NCI-H187 treated with DMSO at 0.1 percent for 48 hours (cell line): ENCODE measurements at places on chromosomes 7 and 10.

GRCh38 chr10:27369880-27370279, 129.3 kb upstream of the ACBD5 start:
- no peak for DNase-seq

DNA sequence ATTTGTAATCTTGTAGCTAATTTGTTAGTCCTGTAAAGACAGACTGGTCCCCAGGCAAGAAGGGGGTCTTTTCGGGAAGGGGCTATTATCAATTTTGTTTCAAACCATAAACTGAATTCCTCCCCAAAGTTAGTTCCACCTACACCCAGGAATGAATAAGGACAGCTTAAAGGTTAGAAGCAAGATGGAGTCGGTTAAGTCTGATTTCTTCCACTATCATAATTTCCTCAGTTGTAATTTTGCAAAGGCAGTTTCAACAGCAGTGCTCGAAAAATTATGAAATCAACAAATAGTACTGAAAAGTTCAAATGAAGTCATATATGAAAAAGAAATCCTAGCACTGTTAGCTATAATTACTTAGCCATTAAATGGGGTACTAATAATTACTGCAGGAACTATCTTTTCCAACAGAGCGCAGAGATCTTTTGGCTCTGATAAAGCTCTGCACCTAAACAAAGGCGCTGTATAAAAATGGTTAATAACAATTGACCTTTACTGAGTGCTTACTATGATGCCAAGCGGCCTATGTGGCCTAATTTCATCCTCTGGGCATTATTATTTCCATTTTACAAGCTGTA, 756 bp upstream of the SEC24C start:
- DNase-seq, result no peak

- DNase-seq, result no peak
Measured at GRCh38 chr7:24732646-24733413, 24.4 kb downstream of the GSDME start.

DNA sequence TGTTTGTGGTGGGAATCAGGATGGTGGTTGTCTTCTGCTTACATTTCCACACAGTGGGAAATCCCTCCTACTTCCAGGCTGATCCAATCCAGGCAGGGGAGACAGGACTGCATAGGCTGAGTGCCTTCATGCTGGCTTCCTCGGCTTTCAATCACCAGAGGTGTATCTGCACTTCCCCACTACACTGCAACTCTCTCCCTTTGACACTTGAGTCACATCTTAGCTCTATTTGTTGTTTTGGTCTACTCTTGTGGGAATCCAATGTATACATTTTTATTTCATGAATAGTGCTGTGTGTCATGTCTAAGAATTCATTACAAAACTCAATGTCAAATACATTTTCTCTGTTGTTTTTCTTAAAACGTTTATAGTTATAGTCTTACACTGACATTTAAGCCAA, 735.6 kb downstream of the XPNPEP1 start:
- DNase-seq, result no peak

DNA sequence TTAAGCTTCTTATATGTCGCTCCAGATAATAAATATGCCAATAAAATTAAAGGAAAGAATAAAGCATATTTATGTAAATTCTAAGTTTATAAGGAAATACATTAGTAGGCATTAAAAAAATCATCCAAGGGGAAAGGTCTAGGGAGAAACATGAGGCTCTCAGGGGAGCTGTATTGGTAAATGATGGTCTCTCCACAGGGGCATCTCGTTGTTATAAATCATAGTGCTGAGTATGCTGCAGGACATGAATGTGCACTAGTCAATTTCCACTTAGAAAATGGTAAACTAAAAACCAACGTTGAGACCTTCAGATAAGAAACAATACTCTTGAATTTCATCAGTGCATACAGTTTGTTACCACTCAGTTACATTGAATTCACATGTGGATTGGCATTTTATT, 194.0 kb upstream of the AHR start:
- DNase-seq, result no peak

DNA sequence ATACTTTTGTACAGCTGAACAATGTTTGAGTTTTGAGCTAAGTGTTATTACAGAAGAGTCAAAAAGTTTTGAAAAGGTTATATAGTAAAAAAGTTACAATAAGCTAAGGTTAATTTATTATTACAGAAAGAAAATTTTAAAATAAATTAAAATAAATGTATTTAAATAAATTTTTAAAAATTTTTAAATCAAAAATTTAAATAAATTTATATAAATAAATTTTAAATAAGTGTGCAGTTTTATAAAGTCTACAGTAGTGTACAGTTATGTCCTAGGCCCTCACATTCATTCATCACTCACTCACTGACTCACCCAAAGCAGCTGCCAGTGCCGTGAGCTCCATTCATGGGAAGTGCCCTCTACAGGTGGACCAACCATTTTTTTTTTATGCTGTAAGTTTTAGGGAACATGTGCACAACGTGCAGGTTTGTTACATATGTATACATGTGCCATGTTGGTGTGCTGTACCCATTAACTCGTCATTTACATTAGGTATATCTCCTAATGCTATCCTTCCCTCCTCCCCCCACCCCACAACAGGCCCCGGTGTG, 462.9 kb upstream of the ZMIZ1 start:
- DNase-seq, result no peak

- DNase-seq, result no peak
Measured at GRCh38 chr10:132885451-132886210, 56.7 kb downstream of the CFAP46 start.

DNA sequence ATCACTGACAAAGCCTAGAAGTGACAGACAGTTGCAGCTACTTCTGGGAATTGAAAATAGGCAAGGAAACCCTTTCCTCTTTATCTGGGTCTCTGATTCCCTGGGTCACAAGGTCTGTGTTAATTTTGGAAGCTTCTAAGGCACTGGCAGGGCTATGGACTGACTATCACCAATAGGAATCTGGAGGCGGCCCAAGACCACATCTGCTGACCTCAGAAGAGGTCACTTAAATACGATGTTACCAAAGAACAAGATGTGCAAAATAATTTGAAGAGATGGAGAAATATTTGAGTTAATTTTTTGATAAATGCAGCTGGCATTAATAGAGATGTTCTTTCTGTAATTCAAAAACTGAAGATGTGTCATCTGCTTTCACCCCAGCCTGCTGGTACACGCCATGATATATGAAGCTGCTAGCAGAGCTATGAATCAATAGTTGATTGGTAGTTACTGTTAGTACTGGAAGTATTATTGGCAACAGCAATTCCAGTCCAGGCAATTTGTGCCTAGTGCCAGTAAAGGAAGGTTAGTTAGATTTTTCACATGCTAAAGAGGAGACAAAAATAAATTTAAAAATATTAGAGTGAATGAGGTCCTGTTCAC, 5.5 kb upstream of the STEAP4 start:
- no peak for DNase-seq

DNA sequence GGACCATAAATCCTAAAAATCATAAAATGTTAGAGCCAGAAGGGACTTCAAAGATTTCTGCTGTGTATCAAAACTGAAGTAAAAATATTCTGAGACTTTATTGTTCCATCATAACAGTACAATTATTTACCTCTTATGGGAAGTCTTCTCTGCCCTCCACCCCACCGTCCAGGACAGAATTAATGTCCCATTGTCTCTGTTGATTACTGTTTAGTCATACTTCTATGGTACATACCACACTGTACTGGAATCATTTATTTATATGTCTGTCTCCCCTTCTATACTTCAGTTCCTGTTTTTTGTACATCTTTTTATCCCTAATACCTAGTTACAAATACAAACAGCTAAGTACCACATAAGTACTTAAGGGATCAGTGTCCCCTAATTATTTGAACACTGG, 91.4 kb upstream of the CAPZA2 start:
- DNase-seq, result no peak

- DNase-seq, result no peak
Measured at GRCh38 chr10:112202561-112203241, 19.1 kb upstream of the GPAM start.

GRCh38 chr10:94224656-94225055, 138.1 kb downstream of the NOC3L start:
- DNase-seq, result no peak

GRCh38 chr10:79320820-79321493, 26.3 kb upstream of the PPIF start:
- DNase-seq, result no peak

DNA sequence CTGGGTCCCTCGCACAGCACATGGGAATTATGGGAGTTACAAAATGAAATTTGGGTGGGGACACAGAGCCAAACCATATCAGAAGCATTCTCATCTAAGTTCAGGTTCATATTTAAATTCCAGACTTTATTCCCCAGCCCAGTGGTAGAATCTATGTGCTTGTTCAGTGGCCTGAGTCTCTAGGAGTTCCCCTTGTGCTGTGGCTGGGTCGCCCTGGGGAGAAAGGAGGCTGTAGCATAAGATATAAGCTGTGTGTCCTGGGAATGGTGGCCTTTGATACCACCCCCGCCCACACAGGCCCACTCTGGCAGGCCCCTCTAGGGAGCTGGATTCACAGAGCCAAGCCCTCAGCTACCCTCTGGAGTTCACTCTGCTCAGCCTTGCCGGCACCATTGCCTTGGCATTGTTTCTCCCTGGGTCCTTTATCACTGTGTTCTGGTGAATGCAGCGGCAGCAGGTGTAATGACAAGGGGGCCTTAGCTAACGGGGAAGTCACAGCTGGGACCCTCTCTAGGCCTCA, 64.2 kb downstream of the MINDY4 start:
- DNase-seq, result no peak

DNA sequence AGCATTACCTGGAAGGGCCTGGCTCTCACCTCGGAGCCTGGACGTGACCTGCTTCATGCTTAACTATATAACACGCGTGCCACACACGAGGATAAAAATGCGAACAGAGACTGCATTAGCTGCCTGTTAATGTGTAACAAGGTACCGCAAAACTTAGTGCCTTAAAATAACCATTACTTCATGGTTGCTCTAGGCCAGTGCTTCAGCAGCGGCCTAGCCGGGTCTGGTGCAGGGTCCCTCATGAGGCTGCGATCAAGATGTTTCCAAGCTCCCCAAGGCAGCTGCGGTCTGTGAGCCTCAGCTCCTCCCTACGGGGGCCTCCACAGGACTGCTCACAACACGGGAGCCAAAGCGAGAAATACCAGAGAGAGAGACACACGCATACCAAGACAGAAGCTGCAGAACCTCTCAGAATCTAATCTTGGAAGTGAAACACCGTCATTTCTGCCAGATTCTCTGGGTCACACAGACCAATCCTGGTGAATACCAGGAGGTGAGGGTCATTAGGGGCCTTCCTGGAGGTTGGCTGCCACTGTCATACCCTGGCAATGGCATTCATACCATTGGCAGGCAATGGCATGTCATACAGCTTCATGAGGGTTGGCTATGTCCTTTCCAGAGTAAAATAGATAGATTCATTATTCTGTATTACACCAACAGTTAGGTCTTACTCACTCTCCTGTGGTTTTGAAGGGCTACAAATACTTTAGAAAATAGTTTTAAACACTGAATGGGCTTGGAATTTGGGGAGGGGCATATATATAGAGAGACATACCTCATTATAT, 94.5 kb downstream of the HIPK2 start:
- DNase-seq, result no peak

DNA sequence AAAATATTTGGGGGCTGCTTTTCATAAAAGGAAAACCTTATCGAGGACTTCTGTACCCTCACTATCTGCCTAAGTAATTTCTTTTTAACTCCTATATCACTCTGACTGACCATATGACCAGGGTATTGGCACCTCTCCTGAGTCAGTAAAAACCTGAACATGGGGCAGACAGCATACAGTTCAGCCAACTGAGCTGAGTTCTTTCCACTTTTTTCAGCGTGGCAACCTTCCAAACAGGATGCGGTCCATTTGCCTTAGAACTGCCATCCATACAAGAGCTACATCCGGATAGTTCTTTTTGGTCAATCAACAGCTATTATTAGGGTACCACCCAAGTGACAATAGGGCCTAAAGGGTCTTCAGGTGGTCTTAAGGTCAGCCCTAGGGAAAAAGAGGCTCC, 122.6 kb downstream of the MARCHF5 start:
- no peak for DNase-seq

DNA sequence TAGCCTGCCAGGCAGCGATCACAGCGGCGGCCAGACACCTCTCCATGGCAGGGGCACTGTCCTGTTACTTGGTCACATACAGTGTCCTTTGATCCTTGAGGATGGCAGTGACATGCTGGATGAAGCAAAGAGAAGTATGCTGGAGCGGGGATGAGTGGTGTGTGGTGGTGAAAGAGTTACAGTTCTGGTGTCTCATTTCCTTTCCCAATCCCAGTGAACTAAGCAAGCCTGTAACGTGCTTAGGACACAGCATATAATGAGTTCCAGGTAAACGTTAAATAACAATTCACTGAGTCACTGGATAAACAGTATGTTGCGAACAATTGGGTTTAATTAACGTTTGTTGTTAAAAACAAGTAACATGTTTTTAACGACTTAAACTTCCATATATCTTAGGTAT, 63.5 kb upstream of the LAMB1 start:
- no peak for DNase-seq
